ENCODE measurements at places on chromosomes 13 and 19.

DNA sequence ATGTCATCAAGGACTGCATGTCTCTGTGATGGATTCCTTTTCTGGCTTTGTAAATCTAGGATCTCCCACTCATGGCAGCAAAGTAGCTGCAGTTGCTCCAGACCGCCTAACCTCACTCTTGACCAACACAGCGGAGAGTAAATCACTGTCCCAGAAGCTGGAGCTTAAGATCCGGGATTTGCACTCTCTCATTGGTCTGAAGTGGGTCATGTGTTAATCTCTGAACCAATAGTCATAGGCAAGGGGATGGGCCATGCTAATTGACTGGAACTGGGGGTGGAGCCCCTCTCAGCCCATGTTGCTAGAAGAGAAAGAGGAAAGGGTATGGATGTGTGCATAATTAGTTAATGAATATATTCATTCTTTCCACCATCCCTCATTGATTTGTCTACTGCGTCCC is 34.0 kb downstream of the VAV1 start:
- no peak for DNase-seq

DNA sequence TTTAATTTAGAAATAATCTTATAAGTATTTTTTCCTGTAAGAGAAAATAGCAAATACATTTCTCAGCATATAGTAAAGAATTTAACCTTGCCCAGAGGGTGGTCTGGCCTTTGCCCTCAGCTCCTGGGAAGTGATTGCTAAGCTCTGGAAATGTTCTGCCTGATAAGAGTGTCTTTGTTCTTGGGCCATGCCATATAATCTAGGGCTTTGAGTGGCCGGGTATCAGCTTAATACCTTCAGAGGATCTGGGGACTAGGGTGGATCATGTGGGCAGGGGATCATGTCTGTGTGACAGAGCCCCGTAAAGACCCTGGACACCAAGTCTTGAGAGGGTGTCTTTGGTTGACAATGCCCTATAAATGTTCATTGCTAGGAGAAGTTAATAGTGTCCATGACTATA is 1032.4 kb upstream of the MIR17HG start:
- no peak for DNase-seq

DNA sequence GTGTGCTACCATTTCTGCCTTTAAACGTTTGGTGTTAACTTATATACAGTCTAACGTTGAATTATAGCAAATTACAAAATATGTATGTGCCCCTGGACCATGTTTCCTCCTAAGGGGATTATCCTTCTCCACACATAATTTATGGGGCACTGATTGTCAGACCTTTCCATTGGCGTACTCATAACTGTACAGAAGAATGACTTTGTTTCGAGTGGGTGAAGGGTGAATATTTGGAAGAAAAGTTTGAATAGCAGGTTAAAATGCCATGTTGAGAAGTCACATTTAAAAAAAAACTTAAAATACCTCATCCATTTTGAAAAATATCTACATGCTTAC is 58.8 kb downstream of the SLC10A2 start:
- DNase-seq = no peak

- DNase-seq = peak; percentile 89
Observed at GRCh38 chr13:21079761-21080592, 18.6 kb upstream of the LATS2 start.

GRCh38 chr13:26682606-26683005 is 78.0 kb downstream of the GPR12 start:
- DNase-seq = no peak

DNA sequence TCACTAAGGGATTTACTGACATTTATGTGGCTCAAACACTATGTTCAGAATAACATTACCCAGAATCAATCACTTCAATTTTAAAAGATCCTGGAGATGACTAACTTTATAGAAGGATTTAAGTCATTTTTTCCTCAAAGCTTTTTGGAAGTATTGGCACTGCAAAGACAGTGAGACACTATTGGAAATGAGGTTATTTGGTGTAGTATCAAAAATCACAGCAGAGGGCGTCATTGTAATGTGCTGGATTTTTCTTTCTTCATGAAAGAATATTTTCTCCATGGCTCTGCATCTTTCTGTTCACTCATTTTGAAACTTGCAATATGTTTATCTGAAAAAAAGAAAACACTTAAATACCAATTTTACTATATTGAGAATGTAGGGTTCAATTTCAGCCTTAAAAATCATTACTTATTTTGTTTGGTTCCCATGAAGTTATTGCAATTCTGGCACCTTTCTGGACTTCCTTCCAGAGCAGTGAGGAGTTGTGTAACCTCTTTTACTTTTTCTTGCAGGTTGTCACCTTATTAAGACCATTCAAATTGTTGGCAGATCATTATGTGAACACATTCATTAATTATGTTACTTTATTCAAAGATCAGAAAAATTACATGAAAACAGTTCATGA is 3.7 kb upstream of the CSNK1A1L start:
- DNase-seq = no peak

GRCh38 chr13:25170554-25171111 is 1.5 kb downstream of the AMER2 start:
- no peak for DNase-seq

- DNase-seq = no peak
Observed at GRCh38 chr13:71695662-71696061, 171.3 kb downstream of the DACH1 start.

GRCh38 chr13:102875256-102875655 is 29.4 kb downstream of the ERCC5 start:
- DNase-seq = no peak

GRCh38 chr19:15223649-15224361 is 8.4 kb downstream of the EPHX3 start:
- no peak for DNase-seq

DNA sequence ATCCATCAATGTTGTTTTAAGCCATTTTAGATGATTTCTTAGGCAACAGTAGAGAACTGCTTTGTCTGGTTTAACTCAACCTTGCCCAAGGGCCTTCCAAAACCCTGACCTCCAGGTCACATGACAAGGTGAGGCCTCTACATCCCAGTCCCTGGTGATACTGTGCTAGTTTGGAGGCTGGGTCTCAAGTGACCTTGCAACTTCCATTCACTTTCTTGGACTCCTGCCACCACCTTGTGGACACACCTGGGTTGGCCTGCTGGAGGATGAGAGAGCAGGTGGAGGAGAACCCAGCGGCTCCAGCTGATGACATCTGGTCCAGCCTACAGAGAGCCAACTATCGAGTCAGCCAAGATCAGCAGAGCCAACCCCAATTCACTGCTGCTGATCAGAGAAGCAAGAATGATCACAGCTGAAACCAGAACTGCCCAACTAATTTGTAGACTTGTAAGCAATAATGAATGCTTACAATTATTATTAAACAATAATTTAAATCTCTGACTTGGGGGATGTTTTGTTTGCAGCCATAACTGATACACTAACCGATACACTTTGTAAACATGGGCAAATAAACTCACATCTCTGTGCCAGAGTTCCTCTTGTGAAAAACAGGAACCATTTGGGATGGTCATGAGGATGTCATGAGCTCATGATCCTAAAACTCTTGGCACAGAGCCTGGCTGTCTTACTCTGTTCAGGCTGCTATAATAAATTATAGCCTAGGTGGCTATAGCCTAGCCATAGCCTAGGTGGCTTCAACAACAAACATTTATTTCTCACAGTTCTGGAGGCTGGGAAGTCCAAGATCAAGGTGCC is 11.5 kb downstream of the FAM187B start:
- no peak for DNase-seq

GRCh38 chr19:1569997-1570396 is 1.9 kb upstream of the MEX3D start:
- no peak for DNase-seq

- DNase-seq = no peak
Observed at GRCh38 chr19:16625163-16625958, 2.6 kb downstream of the MED26 start.

DNA sequence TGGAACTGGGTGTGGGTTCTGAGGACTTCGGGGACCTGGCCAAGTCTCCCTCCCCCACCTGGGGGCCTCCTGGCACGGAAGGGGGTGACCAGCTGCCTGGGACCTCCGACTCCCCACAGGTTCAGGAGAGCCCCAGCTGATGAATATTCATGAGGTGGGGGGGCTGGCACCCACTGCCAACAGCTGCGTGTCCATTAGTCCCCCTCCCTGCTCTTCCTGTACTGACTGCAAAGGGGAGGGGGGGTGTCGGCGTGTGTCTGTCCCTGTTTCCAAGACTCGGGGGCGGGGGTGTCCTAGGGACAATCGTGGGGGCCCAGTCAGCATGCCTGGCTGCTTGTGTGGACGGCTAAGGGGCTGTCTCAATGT is 10.6 kb upstream of the NFIX start:
- no peak for DNase-seq

GRCh38 chr13:36531746-36532486 is 99.6 kb downstream of the CCNA1 start:
- peak; percentile 2 for DNase-seq

DNA sequence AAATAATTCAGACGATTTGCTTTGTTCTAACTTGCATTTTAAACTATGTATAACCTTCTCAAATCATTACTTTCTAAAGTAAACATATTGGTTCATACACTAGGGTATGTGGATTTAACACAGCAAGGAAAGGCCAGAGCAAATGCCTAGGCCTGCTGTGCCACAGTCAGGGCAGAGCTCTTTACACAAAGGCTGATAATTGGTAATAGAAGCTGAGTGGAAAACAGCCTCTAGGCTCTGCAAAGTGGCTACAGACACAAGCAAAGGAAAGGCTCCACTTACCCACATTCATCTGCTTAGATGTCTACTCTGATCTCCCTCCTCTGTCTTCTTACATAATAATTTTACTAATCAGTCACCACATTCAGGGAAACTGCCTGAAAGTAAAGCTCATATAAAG is 382.9 kb downstream of the OLFM4 start:
- DNase-seq = no peak

DNA sequence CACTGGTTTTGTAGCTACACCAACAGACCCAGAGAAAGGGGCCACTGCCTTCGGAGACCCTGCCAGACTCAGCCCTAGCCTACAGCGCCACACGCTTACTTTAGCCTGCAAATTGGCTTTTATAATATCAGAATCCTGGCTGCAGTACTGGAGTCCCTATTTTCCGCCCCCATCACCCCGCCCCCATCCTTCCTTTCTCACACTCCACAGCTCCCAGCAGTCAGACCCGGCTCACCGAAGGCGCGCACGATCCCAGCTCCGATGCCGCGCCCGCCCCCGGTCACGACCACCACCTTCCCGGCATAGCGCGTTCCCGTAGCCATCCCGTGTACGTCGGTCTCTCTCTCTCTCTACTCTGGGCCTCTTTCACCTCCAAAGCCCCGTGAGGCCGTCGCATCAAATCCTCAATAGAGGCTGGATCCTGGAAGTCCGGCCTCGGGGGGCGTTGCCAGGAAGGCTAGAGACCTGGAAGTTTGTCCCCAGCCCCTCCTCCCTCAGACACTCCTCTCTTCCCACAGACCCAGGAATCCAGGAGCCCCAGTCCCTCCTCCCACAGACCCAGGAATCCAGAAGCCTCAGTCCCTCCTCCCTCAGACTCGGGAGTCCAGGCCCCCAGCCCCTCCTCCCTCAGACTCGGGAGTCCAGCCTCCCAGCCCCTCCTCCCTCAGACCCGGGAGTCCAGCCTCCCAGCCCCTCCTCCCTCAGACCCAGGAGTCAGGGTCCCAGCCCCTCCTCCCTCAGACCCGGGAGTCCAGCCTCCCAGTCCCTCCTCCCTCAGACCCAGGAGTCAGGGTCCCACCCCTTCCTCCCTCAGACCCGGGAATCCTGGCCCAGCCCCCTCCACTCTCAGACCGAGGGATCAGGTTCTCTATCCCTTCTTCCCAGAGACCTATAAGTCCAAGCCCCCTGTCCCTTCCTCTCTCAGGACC is at the start of gene HSD17B14:
TSS of gene HSD17B14 (minus strand) at position 403 of the 929 bp plus-strand sequence. CDS start at position 323, 80 bp downstream.
- DNase-seq = peak; percentile 39

GRCh38 chr19:49453757-49454240 is 774 bp downstream of the ALDH16A1 start:
- no peak for DNase-seq

Data from HS-27A (cell line).